ENCODE measurements at places on chromosomes 1 and 21.
A peak's percentile ranks its signal among the peaks of the same experiment; 100 is the strongest.

- DNase-seq, result no peak
Measured at GRCh38 chr21:26351661-26352060, 181.1 kb upstream of the APP start.

GRCh38 chr21:45875416-45875760 lies 106.2 kb upstream of the COL6A1 start:
- DNase-seq, result no peak

- DNase-seq, result no peak
Measured at GRCh38 chr1:92822879-92823278, 9.0 kb upstream of the RPL5 start.

GRCh38 chr1:65176591-65176990 lies 28.6 kb downstream of the AK4 start:
- DNase-seq, result no peak

DNA sequence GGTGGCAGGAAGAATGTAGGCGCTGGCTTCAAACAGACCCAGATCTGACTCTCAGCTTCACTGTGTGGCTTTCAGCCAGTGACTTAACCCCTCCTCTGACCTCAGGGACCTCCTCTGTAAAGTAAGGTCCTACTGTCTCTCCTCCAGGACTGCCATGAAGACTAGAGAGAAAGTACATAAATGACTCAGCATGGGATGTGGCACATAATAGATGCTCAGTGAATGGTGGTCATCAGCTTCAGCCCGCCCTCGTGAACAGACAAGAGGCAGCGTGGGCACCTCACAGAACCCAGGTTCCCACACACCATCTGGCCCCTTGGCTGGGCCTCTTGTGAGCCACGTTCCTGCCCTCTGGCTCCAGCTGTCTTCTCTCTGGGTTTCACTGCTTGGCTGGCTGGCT lies 126.0 kb downstream of the SYF2 start:
- DNase-seq, result no peak

DNA sequence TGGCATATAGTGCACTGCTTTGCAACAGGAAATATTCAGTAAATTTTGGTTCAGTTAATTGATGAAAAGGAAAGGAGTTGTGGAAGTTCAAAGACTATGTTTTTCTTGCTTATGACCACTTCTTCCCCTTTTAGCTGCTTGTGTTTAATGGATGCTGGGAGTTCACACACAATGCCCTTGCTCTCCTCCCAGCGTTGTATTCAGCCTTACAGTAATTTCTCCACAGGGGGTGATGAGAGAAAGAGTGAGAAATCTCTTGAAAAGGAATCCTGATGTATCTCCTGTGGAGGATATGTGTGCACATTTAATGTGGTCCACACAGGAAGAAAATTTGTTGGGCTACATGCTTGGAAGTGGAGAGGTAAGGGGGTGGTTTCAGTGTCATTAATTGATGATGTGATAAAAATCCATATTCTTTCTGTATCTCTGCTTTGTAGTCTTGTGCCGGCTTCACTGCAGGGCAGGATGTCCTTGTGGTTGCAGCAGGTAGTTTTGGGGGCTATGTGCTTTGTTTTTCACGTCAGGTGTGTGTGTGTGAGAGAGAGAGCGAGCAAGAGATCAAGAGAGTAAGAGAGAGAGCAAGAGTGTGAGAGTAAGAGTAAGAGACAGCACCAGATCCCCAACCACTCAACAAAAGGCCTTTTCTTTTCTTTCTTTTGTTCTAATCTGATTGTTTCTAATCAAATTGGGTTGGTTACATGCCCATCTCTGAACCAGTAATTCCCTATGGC lies 204.4 kb downstream of the RWDD3 start:
- DNase-seq, result no peak

GRCh38 chr1:233327651-233328141 lies at the start of gene MAP3K21:
Gene MAP3K21 (plus strand): TSS chr1:233327724. CDS start chr1:233328029, 305 bp downstream.
- DNase-seq, result peak; percentile 24

DNA sequence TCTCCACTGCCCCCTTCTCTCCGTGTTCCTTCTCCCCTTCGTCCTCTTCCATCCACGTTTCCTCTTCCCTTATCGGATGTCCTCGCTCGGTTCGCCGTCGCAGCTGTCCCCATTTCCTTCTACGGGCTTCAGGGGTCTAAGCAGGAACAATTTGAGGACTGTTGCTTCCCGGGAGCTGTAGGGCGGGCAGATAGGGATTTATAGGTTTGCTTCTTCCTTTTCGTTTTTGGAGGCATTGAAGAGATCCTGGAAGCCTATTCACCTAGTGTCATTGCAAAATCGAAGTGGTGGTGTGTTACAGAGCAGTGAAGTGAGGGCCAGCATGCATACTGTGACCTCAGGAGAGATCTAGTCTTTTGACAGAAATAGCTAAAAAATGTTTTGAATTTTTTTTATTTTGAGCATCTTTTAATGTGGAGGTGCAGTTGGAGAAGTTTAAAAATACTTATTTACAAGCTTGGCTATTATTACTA lies 897 bp downstream of the ZYG11B start:
- DNase-seq, result peak; percentile 31

- DNase-seq, result no peak
Measured at GRCh38 chr1:54342742-54343687, 63.2 kb downstream of the SSBP3 start.

GRCh38 chr1:12464598-12465056 lies 153.4 kb downstream of the DHRS3 start:
- peak; percentile 88 for DNase-seq

- no peak for DNase-seq
Measured at GRCh38 chr1:172928412-172928811, 122.3 kb downstream of the TNFSF18 start.

DNA sequence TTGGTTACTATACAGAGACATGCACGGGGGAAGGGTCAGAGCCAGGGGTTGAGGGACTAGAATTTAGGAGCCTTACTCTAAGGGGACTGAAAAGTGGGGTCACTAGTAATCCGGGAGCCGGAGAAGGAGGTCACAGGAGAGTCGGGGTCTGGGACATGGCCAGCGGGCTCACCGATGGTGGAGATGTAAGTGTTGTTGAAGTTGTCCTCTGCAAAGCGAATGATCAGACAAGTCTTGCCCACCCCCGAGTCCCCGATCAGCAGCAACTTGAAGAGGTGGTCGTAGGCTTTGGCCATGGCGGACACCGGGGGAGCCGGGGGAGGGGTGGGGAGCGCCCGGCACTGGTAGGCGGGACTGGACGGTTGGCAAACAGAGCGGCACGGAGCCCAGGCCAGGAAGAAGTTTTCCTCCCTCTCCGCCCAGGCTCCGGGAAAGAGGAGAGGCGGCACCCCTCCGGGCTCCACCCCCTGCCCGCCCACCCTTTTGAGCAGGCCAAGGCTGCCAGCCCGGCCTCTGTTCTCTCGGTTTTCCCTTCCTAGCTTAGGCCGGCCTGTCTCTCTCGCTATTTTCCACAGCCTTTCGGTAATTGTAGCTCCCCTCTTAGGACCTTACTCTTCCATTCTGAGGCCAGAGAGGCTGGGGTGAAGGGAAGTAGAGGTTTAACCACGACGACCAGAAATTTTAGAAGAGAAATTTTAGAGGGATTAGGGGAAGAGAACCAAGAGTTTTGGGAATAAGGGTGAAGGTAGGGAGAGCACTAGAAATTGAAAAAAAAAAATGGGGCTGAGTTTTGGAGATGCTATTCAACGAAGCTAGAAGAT lies at the start of gene RAB13:
Gene RAB13 (minus strand): TSS at position 399 of the 821 bp plus-strand sequence. CDS start 103 bp downstream, at position 296.
- peak; percentile 95 for DNase-seq

DNA sequence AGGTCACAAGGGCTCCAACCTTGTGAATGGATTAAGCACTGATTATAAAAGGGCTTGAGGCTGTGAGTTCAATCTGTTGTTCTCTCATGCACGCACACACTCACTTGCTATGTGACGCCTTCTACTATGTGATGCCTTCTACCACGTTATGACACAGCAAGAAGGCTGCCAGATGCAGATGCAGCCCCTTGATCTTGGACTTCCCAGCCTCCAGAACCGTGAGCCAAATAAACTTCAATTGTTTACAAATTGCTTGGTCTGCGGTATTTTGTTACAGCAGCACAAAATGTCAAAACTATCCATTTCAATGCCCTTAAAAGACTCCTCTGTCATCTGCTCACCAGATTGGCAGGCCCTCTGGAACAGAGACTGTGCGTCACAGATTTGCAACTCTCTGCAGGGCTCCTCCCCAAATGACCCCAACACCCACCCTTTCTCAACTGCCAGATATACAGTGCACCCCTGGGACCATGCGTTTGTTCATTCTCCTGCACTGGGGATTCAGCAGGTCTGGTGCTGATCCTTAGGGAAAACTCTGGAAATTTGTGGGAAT lies 47.8 kb upstream of the KANK4 start:
- no peak for DNase-seq

- no peak for DNase-seq
Measured at GRCh38 chr1:240577095-240577494, 34.9 kb downstream of the GREM2 start.

DNA sequence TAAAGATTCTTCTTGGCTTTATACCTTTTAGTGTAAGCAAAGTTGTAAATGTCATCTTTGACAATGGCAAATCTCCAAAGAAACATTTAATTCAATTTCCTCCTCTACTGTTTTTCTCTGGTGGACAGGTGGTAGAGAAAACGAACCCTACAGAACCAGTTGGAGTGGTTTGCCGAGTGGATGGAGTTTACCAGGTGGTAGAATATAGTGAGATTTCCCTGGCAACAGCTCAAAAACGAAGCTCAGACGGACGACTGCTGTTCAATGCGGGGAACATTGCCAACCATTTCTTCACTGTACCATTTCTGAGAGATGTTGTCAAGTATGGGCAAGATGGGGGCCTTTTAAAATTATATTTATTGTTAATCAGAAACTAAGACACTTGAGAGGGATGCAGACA lies 25.8 kb downstream of the UAP1 start:
- no peak for DNase-seq

GRCh38 chr1:159993911-159994310 lies 37.9 kb downstream of the PIGM start:
- DNase-seq, result no peak

All from right hindlimb (tissue), 1 donor.